ENCODE measurements at places on chromosomes 6 and 20.
A peak's percentile ranks its signal among the peaks of the same experiment; 100 is the strongest.

- peak; percentile 94 for DNase-seq
These were observed 115.9 kb downstream of the CD24 start for GRCh38 chr6:106858653-106859092.

GRCh38 chr6:165841153-165841558 is 178.1 kb upstream of the PDE10A start:
- no peak for DNase-seq

DNA sequence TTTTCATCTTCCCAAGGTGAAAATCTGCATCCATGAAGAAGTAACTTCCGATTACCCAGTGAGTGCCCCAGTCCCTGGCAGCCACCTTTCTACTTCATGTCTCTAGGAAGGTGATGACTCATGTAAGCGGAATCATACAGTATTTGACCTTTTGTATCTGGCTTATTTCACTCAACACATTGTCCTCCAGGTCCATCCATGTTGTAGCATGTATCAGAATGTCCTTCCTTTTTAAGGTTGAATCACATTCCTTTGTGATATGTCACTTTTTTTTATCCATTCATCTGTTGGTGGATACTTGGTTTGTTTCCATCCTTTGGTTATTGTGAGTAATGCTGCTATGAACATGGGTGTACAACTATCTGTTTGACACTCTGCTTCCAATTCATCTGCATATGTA is 176.3 kb upstream of the CDYL start:
- DNase-seq = peak; percentile 100

GRCh38 chr20:48682529-48683363 is 145.1 kb downstream of the PREX1 start:
- peak; percentile 17 for DNase-seq

GRCh38 chr20:24181151-24181550 is 192.6 kb upstream of the GGTLC1 start:
- DNase-seq = no peak

- no peak for DNase-seq
These were observed 6.0 kb downstream of the CPNE5 start for GRCh38 chr6:36833182-36833789.

GRCh38 chr6:126664271-126664670 is 324.4 kb downstream of the CENPW start:
- DNase-seq = no peak

DNA sequence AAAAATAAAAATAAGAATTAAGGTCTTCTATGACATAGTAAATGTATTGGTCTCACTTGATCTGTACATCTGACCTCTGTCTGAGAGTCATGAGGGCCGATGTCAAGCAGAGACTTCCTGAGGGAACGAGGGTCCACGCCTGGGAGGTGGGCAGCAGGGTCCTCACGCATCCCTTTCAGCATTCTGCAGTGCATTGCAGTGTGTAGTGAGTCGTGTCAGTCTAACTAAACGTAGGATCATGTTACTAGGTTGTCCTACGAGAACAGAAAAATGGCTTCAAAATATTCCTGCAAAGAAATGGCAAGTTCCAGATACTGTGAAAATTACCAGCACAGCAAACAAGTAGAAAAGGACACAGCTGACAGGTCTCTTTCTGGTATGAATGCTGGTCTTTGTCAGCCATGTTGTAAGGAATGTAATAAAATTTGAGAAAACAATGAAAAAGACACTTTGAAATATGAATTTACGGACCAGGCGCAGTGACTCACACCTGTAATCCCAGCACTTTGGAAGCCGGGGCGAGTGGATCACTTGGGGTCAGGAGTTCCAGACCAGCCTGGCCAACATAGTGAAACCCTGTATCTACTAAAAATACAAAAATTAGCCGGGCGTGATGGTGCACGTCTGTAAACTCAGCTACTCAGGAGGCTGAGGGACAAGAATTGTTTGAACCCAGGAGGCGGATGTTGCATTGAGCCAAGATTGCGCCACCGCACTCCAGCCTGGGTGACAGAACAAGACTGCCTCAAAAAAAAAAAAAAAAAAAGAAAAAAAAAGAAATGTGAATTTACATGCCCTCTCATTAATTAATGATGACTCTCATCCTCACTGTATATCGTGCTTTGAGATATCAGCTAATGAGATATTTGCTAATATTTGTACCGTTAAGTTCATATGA is 2.4 kb upstream of the AHCY start:
- peak; percentile 61 for DNase-seq

DNA sequence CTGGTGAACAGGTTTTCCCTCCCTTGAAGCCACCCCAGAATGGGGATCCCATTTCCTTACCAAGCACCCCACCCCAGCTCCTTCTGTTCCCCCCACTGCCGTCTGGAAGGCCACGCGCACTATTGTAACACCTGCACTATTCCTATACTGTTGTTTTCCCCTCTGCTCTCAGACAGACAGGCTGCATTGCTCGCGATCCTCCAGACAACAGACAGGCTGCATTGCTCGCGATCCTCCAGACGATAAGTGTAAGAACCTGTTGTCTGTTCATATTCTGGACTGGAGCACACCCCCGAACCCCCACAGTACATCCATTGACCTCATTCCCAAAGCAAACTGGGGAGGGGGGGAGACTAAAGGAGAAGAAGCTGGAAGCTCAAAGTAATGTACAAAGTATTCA is 72.7 kb downstream of the LY86 start:
- DNase-seq = no peak

- no peak for DNase-seq
These were observed 565.0 kb upstream of the ADGRB3 start for GRCh38 chr6:68069921-68070710.

DNA sequence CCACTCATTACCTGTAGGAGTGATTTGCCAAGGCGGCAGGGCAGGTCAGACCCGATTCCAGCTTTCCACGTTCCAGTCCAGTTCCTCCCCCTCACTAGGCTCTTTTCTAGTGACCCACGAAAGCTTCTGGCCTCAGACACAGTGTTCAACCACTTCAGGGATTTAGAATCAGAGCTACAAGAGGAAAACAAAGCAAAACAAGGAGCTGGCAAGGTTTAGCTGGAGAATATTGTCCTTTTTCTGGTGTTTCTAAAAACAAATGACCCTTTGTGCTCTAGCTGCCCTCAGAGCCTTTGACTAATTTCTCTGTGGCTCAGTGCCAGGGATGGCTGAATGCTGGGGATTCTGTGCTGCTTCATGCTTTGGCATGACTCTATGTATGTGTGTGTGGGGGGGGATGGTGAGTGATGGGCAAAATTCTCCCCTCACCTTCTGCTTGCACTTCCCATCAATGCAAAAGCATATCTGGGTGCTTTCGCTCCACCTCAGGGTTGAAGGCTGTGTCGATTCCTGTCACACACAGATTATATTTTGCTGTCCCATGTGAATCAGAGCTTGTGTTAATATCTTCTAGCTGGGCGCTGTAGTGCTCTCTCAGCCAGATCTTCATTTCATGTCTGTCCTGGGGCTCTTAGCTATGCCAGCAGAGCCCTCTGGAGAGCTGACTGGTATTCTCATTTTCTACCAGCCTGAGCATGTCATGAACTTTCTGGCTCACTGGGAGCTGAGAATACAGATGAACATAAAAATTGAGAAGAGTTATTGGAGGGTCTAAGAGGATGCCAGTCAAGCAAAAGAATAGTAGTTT is 19.3 kb upstream of the NEDD9 start:
- peak; percentile 80 for DNase-seq

DNA sequence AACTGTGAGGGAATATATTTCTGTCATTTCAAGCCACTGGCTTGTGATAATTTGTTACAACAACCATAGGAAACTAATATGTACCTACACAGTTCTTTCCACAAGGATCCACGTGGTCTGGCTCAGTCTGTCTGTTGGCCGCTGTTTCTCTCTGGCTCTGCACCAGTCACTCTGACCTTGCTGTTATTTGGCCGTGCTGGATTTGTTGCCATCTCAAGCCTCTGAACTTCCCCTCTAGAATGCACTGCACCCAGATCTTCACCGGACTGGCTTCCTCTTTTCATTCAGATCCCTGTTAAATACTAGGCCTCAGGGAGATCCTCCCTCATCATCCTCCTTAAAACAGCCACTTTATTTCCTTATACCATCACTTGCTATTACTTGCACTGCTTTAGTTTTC is 446.8 kb downstream of the TFAP2B start:
- DNase-seq = no peak

DNA sequence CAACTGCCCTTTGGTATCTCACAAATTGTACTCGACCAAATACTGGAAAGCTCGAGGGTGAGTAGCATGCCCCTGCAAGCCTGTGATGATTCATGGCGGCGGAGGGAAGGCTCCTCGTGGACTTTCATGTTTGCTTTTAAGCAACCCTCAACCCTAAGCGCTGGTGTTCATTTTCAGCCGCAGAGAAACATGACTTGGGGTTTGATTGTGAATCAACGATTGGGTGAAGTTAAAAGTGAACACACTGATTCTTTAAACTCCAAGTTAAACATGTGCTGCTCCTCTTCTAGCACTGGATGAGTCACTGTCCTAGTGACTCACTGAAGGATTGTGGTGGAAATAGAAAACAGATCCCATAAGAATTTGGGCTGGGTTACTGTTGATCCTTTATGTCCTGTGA is 8.3 kb downstream of the CD109 start:
- DNase-seq = peak; percentile 100

GRCh38 chr6:114634016-114634415 is 291.2 kb upstream of the HS3ST5 start:
- peak; percentile 22 for DNase-seq

- DNase-seq = peak; percentile 75
These were observed 195.5 kb downstream of the JARID2 start for GRCh38 chr6:15441215-15441868.

- no peak for DNase-seq
These were observed 3.6 kb upstream of the PGBD1 start for GRCh38 chr6:28277746-28278145.

DNA sequence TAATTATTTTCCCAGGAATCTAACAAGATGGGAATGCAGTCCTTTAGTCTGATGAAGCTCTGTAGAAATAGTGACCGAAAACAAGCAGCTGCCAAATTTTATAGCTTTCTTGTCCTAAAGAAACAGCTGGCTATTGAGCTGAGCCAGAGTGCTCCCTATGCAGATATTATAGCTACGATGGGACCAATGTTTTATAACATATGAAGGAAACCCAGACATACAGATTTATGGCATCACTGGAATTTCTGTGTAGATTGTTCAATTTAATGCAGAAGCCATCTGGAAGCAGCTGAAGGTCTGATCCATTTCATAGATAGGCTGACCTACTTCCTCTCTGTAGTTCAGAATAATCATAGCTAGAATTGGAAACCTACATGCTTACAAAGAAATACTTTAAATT is 11.8 kb upstream of the SNPH start:
- no peak for DNase-seq

DNA sequence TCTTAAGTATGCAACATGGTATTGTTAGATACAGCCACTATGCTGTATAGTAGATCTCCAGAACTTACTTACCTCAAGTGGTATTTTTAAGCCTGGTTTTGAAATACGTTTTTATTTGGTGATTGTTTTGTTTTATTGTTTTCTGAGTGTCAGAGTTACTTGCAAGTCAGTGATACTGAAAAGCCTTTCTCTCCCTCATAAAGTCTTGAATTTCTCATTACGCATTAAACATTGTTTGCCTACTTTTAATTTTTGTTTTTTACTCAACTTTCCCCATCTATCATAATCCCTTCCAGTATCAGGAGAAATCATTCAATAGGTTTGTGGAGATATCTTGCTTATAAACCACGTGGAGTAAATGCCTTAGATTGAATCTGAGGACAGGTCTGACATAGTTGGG is 214.9 kb downstream of the DOK5 start:
- no peak for DNase-seq

GRCh38 chr6:166296035-166296883 is 11.9 kb downstream of the PRR18 start:
- no peak for DNase-seq

DNA sequence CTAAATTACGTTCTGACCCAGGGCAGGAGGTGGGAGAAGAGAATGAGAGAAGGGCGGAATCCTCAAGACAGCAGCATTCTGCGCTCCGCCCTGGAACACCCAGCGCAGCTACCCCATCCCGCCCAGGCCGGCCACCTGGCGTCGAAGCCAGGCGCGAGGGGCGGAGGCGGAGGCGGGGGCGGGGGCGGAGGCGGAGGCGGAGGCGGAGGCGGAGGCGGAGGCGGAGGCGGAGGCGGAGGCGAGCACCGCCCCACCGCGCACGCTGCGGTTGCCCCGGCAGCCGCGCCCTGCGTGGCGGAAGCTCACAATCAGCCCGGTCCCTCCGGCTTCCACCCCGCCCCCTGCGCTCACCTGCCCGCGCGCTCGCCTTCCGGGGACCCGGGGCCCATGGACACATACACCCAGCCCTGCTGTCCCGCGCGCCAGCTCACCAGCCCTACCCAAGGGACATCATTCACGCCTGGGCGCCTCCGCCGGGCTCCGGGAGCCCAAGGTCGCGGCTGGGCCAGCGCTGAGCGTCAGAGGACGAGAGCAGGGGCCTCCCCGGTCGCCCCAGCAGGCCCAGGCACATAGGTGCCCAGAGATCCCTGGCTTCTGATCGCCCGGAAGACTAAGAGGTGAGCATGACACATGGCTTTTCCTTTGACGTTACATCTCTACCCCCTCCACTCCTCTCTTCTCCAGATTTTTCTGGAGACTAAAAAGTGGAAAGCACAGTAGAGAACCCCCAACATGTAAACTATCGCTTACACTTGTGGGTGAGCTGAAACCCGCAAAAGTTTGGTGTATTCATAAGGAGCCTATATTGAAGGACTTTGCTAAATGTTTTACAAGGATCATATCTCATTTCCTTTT is at the start of gene ANKEF1:
Gene ANKEF1, plus strand, starts transcription at position 271 of the 855 bp plus-strand sequence. CDS start 3,315 bp downstream, outside the sequence.
- DNase-seq = peak; percentile 38

DNA sequence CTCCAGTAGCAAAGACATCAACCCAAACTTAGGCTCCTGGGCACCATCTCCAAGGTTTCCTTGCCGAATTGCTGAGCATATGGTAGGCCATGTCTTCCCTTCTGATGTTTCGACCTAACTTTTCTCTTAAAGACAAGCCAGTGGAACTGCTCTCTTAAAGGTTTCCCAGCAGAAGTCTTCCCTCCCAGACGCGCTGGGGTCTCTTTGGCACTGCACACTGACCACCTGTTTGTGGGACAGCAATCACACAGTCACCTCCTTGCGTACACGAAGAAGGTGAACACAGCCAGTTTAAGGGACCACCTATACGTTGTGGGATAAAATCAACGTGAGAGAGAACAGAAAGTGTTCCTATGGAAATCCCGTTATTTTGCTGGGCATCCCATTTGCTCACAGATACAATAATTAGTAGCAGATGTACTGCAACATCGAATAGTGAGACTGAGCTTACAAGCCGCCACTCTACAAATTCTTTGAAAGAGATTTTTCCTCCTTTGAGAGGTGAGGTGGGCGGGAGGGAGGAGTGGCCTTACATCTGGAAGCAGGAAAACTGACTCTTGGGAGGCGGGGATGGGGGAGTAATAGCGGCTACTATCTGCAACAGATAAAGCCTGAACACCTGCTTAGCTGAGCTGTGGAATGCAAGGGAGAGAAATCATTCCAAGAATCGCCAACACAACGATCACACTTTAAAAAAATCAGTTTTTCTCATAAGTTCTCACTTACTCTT is 9.9 kb downstream of the GRIK2 start:
- no peak for DNase-seq
